Left renal pelvis (tissue), 4 donors: ENCODE measurements at places on chromosomes 6 and 20. TPM values are rescaled to one million over a fixed set of nuclear protein-coding genes. Genes with fewer than 3 reads are reported as not detected.

Gene CYP21A2
- 1.4 TPM for polyA plus RNA-seq

Gene DUSP15
- 16.7 TPM for polyA plus RNA-seq

Gene CDSN
- not detected for polyA plus RNA-seq

Gene TSPO2
- polyA plus RNA-seq, result 0.47 TPM

Gene RBPJL
- not detected for polyA plus RNA-seq

Gene SLC22A3
- 6.8 TPM for polyA plus RNA-seq
